Naive thymus-derived CD8-positive, alpha-beta T cell (primary cell): ENCODE measurements at places on chromosomes 2 and 18.

- DNase-seq: no peak
These were observed 70.0 kb downstream of the MYO3B start for GRCh38 chr2:170247882-170248393.

- no peak for DNase-seq
These were observed 275.7 kb upstream of the ZNF804A start for GRCh38 chr2:184322615-184323014.

- no peak for DNase-seq
These were observed 60.9 kb upstream of the DSEL start for GRCh38 chr18:67577386-67577785.

GRCh38 chr2:33207151-33207740 is 260.5 kb downstream of the LTBP1 start:
- no peak for DNase-seq

- no peak for DNase-seq
These were observed 15.8 kb upstream of the SMAD7 start for GRCh38 chr18:48966523-48966922.

DNA sequence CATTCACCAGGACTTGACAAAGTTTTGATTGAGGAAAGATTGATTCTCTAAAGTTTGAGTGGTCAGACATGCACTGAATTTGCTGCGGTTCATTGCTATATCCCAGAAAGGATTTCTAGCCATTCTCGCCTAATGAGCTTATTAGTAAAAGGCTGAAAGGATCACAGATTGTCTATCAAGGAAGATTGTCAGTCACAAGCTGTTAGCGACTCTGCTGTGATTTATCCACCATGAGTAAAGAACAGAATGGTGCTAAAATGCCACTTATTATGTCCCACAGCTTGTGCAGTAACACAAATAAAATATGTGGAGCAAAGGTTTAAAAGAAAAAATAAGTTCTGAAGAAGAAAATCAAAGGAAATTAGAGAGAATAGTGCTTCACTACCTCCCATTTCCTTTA is 701.2 kb upstream of the CDH7 start:
- DNase-seq: no peak
